Dermis blood vessel endothelial cell (primary cell): ENCODE measurements at places on chromosomes 5 and 9.

DNA sequence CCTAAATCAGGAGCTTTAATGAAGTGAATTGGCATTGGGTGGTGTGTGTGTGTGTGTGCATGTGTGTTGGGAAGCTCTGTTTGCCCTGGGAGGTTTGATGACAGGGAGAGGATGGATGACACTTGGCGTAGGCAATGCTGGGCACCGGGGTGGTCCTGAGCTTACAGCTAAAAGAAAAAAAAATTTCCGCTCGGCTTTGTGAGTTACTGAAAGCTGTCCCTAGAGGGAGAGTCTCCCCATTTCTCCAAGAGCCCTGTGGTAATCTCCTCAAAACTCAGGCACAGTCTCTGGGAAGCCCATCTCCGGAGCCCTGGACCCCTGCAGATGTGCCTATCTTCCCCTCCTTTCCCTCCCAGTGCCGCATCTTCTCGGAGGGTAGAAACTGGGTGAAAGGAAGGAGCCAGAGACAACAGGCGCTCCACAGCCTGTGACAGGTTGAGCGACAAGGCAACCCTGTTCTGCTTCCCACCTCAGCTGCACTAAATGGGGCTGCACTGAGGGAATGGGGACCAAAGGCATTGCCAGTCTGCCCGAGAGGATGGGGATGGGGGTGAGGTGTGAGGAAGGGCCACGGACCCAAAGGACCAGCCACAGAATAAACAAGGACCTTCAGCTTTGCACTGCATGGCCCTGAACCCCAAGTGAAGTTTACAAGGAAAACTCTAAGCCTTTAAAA lies 35.8 kb upstream of the TIFAB start:
- DNase-seq, result no peak

DNA sequence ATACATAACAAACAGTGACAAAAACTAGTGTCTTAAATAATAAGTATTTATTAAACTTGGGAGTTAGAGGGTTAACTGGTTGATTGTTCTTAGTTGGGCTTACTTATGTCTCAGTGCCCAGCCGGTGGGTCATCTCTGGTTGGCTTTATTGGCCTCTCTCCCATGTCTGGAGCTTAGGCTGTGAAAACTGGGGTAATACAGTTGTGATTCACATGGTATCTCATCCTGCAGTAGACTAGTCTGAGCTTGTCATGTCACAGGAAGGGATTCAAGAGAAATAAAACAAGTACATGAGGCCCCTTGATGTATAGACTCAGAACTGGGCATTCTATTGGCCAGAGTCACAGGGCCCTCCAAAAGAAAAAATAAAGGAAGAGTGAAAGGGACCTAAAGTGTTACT lies 466.4 kb upstream of the SMC2 start:
- no peak for DNase-seq

DNA sequence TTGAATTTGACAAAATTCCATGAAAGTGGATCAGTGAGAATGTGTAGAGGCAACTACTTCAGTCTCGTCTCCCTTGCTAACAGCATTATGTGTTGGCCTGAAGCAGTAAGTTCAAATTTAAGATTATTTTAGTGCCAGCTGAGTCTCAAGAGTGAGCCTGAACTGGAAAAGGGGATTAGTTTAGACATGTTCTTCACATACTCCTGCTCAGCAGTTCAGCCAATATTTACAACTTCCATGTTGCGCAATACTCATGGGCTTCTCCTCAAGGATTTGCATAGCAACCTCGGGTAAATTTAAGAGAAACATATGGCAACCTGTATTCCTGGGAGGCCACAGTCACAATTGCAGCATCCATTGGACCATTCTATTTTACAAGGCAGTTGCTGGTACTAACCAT lies 553.8 kb downstream of the PTPRD start:
- no peak for DNase-seq

DNA sequence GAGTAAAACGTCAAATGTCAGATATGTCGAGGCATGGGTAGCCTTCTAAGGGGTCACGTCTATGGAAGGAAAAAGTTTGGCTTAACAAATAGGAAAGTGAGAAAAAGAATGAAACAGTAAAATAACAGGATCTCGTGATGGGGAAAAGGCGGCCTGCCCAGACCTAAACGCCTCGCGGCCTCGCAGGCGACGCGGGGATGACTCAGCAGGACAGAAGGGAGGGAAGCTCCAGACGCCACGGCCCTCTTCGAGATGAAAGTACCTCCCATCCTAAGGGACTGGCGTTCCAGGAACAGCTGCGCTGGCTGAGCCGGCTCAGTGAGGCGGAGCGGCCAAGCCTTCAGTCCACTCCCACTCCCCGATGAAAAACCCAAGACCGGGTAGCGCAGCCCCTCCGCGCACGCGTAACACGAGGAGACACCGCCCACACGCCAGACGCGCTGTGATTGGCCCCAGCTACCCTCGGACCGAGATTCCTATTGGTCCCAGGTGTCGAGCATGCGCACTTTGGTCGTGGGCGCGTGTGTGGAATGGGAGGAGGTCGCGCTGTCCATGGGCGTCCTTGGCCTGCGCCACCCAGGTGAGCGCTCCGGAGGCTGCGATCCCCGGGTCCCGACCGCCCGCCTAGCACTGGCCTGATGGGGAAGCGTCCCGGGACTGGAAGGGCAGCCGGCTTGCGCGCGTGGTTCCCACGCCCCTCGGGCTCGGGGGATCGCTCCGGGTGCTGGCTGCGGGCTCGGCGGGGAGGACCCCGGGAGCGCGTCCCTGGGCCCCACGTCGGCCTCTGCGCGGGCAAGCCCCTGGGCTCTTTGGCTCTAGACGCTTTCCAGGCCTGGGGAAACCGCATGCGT lies 588.5 kb downstream of the MTRR start:
- peak; percentile 95 for DNase-seq

DNA sequence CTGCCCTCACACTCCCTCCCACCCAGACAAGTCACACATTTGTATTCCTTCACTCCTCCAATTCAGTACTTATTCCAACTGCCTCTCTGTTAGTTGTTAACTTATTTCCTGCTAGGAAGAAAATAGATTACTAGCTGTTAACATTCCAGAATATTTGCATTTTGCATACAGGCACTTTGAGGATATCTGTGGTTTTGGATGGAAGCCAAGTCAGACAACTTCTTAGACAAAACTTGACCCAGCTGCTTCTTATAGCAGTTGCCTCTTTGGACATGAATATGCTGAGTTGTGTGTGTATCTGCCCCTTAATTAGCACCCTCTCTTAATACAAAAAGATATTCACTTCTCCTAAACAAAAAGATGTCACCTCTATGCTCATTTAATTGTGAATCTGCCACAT lies 1280.6 kb upstream of the ACO1 start:
- DNase-seq, result no peak

DNA sequence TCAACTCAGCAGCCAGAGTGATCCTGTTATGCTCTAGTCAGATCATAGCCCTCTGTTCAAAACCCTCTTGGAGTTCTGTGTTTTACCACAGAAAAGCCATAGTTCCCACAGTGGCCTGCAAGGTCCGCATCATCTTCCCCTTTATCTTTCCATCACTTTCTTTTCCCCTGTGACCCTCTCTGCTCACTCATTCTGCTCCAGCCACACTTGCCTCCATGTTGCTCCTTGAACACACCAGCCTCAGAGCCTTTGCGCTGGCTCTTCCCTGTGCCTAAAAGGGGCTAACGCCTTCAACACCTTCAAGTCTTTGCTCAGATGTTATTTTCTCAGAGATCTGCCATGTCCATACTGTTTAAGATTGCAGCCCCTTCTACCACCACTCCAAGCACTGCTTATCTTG lies 26.3 kb downstream of the CSF2 start:
- no peak for DNase-seq

DNA sequence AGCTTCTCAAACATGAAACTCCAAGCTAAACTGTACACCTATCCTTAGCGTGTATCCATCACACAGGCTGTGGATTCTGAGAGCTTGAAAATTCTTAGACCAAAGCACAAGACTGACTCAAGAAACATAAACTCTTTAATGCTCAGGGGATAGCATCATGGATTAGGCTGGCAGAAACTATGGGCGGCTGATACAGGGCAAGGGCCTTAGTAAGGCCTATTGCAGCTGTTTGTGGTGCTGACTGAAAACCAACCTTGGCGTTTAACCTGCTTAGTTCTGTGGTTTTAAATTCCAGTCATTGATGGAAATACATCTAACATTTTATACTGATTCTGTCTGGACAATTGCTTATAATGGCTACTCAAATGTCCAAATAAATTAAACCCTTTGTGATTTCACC lies 183.7 kb downstream of the TLR4 start:
- no peak for DNase-seq

- DNase-seq, result peak; percentile 56
Observed at GRCh38 chr9:5714501-5715401, 85.8 kb downstream of the RIC1 start.

DNA sequence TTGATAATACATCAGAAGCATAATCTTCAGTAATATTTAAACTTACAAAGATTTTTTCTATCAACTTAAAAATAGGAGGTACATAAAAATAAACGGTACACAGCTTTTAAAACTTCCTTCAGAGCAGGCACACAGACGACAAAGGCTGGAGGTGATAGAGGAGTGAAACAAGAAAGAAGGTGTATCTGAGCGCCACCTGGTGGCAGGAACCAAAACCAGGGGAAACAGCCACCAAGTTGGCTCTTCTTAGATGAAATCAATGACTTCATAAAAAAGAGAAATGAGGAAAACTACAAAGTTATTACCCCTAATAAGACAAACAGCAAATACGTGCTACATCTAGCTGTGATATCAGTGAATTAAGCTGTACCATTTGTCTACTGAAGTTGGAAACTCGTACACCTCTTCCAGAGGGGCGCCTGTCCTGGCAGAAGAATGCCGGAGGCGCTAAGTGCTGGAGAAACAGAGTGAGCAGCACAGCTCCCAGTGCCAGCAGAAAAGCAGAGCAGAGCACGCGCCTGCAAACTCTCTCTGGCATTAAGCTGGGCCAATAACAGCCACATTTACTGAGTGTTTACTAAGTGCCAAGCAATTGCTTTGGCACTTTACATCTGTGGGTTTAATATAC lies 85.9 kb downstream of the SETX start:
- DNase-seq, result peak; percentile 84

- DNase-seq, result no peak
Observed at GRCh38 chr5:142310803-142311202, 14.0 kb downstream of the SPRY4 start.

DNA sequence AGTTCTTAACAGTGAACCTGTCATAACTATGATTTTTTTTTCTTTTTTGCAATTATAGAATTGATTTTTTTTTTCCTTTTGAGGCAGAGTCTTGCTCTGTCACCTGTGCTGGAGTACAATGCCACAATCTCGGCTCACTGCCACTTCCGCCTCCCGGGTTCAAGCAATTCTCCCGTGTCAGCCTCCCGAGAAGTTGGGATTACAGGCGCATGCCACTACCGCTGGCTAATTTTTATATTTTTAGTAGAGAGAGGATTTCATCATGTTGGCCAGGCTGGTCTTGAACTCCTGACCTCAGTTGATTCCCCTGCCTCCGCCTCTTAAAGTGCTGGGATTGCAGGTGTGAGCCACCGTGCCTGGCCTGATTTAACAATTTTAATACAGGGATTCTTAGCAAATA lies 21.4 kb downstream of the UGCG start:
- DNase-seq, result no peak

- no peak for DNase-seq
Observed at GRCh38 chr5:51471630-51472029, 88.4 kb downstream of the ISL1 start.

DNA sequence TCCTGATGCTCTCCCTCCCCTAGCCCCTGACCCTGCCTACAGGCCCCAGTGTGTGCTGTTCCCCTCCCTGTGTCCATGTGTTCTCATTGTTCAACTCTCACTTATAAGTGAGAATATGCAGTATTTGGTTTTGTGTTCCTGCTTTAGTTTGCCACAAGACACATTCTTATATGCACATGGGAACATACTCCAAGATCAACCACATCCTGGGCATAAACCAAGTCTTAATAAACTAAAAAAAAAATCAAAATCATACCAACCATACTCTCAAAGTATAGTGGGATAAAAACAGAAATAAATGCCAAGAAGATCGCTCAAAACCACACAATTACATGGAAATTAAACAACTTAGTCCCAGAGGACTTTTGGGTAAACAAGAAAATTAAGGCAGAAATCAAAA lies 11.2 kb upstream of the ZCCHC9 start:
- DNase-seq, result no peak

- peak; percentile 26 for DNase-seq
Observed at GRCh38 chr5:66596636-66597182, 516 bp downstream of the MAST4 start.

GRCh38 chr9:36818965-36819870 lies 214.8 kb downstream of the PAX5 start:
- DNase-seq, result no peak

- peak; percentile 39 for DNase-seq
Observed at GRCh38 chr9:73683862-73684591, 532.4 kb downstream of the ANXA1 start.

DNA sequence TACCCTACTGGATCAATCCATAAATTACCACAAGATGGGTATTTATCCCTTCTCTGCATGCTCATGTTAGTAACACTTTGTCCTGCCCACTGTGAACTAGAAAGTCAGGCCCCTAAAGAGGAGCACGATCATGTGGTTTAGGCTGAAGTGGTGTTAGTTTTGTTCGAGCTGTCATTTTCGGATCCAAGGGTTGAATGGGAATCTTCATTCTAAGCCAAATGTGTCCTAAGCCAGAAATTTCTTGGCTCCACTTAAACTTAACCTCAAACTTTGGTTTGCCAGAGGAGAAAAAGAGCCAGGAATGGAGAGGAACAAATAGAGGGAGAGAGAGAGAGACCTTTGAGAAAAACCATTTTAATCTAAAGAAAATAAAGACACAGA lies 837.7 kb upstream of the ZNF608 start:
- no peak for DNase-seq

GRCh38 chr5:68369023-68369359 lies 153.4 kb downstream of the PIK3R1 start:
- DNase-seq, result peak; percentile 37

- DNase-seq, result peak; percentile 30
Observed at GRCh38 chr5:154334406-154335064, 111.3 kb upstream of the SAP30L start.

DNA sequence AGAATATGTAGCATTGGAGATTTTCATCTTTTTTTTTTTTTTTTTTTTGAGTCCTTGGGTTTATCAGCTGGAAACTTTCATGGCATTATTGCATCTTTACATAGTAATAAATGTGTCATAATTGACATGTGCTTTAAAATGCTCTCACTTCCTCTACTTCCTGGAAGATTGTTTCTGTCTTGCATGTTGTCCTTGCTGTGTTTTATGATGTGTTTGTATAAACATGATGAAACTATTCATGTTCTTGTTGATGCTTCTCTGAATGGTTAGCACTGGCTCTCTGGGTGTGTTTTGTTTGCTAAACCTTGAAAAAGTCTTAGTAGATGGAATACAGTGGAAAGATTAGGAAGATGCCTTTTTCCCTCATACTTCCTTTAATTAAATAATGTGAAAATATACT lies 87.9 kb downstream of the IQGAP2 start:
- DNase-seq, result no peak

DNA sequence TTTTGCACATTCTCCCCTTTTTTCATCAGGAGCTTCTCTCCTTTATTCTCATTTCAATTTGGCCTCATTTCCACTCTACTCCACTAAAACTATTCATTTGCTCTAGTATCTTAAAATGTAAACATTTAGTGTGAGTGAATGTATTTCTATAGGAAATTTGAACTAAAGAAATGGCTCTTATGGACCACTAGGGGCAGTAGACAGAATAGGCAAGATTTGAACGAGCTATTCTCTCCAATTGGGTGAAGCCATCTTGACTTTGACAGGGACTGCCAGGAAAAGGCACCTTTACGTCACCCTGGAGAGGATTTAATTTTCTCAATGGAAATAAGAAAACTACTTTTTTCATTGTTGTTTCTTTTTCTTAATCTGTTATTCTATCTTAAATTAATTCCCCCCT lies 666.3 kb downstream of the DNAH5 start:
- no peak for DNase-seq

- no peak for DNase-seq
Observed at GRCh38 chr9:95773053-95773418, 102.5 kb upstream of the ERCC6L2 start.

GRCh38 chr9:120435091-120435490 lies 144.9 kb downstream of the CDK5RAP2 start:
- DNase-seq, result no peak
